Stimulated activated CD4-positive, alpha-beta T cell treated with anti-CD3 and anti-CD28 coated beads, Interleukin-1b, Interleukin-23, amount 100 ng/mL, for 4 hours (primary cell): ENCODE measurements at places on chromosomes 13 and 19.

- DNase-seq, result no peak
Observed at GRCh38 chr19:16977306-16977705, 49.3 kb downstream of the CPAMD8 start.

DNA sequence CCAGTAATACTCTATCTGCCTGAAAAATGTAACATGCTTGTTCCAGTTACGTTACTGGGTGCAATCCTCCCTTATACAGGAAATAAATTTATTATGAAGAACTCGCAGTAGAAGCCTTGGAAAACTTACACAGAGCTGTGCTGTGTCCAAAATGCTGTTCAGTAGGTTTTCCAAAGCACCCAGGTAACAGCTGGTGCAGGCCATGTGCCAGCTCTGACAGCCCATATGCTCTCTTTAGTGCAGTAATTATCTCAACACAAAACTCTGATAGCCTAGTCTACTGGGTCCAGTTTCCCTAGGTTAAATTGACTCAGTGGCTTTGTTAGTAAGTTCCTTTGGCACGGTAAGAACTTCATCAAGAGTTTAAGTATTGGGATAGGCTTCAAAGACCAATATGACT, 120.7 kb upstream of the OBI1 start:
- no peak for DNase-seq

- no peak for DNase-seq
Observed at GRCh38 chr19:3687774-3688706, 12.2 kb downstream of the PIP5K1C start.

DNA sequence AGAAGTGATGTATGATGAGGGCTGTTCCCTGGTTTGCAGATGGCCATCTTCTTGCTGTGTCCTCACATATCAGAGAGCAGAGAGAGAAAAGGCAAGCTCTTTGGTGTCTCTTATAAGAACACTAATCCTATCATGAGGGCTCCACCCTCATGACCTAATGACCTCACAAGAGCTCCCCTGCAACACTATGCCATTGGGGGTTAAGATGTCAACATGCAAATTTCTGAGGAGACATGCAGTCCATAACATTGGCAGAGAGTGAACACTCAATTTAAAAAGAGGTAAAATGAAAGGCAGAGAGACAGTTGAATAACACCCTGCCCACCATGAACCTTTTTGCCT, 10.9 kb downstream of the FAM187B start:
- DNase-seq, result no peak

DNA sequence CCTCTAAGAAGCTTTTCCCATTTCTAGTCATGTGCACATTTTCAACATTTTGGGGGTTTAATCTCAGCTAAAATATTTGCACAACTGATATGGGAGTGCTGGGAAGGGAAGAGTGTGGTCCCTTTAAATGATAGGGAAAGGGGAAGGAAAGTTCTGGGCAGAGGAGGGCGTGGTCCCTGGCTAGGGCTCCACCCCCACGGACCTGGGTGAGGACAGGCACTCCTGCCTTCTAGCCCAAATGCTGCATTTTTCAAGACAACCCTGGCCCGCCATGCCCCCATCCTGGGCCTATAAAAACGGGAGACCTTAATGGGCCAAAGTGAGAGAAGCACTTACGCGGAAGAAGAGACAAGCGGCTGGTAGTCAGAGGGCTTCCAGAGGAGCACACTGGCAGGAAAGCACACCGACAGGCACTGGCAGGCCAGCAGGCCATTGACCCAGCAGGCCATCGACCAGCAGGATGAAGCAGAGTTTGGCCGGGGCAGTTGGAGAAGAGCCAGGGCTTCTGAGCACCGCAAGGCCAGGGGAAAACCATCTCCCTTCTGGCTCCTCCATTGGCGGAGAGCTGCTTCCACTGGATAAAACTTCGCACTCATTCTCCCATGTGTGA, 266.7 kb downstream of the SPRY2 start:
- no peak for DNase-seq

GRCh38 chr13:73065665-73066340, 7.0 kb downstream of the KLF5 start:
- DNase-seq, result no peak

DNA sequence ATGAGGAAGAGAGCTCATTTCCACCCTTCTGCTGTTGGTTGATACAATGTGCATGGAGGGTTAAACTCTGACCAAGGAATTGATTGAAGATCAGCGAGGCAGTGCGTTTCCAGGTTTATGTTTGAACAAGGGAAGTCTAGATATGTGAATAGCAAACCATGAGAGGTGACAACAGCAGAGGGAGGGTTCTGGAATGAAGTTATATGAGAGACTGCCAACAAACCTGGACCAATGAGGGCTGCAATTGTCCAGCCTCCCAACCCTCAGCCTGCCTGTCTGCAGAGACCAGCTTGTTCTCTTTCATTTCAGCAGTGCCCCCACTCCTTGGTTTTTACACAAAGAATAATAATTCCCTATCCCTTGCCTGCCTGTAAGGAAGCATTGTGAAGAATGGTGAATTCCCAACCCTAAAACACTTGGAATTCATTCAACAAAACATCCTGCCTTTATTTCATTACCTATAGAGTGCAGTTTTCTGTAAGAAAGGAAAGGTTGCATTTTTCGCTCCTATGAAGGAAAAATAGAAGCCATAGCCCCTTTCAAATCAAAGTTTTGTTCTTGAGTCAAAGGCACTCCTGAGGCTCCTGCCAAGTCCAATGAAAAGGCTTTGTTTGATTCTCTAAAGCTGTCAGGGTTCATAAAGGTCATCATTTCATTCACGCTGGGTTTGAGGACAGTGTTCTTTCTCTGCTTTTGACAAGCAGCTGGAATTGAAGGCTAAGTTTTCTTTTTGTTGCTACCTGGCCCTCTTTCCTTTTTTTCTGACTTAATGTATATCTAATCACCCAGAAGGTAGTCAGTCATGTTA, 53.6 kb upstream of the ABCC4 start:
- no peak for DNase-seq

DNA sequence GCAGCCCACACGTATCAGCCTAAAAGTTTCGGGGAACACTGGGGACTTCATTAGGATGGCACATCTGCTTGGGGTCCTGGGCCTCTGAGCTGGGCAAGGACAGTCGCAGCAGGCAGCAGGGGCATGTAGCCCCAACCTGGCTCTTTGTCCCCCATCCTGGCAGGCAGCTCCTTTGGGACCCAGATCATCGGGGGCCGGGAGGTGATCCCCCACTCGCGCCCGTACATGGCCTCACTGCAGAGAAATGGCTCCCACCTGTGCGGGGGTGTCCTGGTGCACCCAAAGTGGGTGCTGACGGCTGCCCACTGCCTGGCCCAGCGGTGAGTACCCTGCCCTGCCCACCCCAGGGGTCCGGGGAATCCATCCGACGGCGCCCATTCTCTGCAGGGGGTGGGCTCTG, 3.3 kb downstream of the GZMM start:
- DNase-seq, result no peak

- no peak for DNase-seq
Observed at GRCh38 chr13:44223770-44224444, 149.7 kb upstream of the SERP2 start.

DNA sequence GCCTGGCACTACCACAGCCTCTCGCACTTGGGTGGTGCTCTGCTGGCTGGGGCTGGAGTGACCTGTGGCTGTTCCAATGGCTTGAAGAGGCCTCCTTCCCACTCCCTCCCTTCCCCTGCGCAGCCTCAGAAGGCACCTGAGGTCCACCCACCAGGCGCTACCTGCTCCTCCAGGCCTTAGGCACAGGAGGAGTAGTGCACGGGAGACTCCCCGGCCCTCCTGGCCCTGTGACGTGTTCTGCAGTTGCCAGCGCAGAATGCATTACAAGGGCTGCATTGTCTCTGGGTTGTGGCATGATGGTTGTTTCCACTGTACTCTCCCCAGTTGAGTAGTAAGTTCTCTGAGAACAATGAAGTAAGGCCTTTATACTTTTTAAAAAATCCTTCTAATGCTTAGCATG, 128.6 kb downstream of the TEX29 start:
- DNase-seq, result no peak
